GM23248 (cell line): ENCODE measurements at places on chromosomes 3 and 15. TPM values are rescaled to one million over a fixed set of nuclear protein-coding genes. Genes with fewer than 3 reads are reported as not detected.

The CLDN18 gene
- 0.18 TPM in 2 replicates for polyA plus RNA-seq

- DNase-seq = peak; percentile 75
Measured at GRCh38 chr15:48617619-48618018, 27.9 kb downstream of the FBN1 start.

The TMEM207 gene
- not detected in 2 replicates for polyA plus RNA-seq

The PLAAT1 gene
- polyA plus RNA-seq = not detected in 2 replicates

- DNase-seq = no peak
Measured at GRCh38 chr3:131714585-131715220, 211.9 kb upstream of the MRPL3 start.

DNA sequence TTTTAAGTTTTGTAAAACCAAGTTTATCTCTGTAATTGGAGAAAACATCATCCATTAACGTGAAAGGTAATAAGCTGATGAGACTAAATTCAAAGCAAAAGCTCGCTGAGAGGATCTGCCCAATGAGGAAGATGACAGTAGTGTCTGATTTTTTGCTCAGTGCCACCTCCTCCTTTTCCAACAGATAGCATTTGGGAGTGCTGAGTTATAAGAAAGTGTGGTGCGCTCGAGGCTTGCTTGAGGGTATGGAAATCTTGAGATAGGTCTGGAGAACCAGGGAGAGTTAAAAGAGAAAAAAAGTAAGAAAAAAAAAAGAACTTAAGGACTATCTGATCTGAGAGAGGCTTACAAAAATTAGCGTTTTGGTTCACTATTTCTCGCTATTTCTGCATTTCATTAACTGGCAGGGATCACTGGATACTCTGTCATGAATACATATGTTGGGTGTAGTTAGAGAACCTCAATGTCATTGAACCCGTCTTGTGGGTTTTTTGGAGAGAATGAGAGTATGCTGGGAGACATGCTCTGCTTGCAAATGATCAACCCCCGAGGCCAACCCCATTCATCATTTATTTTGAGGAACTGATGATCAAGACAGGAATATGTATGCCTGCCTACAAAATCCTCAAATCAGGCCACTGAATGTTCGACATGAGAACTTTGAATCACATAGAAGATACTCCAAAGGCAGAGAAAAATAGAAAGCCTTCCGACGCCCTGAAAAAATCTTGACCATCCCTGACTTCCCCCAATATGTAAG is 973 bp upstream of the USP13 start:
- no peak for DNase-seq

DNA sequence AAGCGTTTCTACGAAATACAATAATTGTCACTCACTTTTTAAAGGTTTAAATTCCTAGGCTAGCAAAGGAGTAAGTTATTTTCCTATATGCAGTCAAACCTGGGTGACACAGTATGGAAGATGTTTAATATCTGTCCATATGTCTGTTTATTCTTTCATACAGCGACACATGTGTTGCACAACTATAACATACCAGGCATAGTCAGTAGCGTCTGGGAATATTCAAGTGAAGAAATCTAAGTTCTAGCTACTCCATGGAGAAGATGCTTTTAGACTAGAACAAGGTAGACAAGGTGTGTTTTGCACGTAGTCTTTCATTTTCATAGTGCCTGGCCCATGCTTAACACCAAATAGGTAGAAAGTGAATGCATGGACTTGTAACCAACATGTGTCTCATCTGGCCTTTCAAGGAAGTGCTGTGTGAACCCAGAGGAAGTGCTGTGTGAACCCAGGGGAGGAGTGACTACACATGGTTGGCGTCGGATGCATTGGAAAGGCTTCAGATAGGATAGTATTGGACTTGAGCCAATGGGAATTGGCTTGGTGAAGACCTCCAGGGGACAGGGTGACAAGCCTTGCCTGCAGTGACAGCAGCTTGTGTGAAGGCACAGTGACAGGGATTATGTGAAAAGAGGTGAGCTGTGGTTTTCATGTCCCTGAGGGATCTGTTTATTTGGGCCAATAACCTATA is 267.0 kb downstream of the PTPRG start:
- no peak for DNase-seq

DNA sequence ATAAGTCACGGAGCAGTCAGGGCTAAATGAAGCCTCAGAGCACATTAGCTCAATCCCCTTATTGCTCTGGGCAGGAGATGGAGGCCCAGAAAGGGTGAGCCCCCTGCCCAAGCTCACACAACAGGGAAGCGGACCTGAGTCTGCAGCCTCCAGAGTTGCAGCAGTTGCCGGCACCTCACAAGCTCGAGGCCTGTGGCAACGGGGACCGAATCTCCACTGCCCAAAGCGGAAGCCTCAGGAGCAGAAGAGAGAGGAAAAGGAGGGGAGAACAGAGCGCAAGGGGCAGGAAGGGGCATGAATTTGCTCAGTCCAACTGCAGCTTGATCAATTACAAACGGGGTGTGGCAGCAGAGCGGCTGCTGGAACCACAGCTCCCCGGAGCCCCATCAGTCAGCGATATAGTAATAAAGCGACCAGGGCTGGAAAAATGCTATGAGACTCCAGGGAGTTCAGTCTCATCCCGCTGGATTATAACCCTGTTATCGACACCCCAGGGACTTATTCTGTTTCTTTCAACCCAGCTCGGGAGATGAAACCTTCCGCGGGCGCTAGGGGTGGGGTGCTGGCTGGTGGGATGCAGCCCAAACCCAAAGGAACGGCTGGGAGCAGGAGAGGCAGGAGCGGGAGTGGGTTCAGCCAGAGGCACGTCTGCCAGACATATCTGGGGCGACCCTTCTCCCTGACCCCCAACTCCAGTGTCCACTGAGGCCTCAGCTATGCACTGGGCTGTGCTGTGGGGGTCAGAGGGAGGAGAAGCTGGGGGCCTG is 219.7 kb upstream of the LINGO1 start:
- no peak for DNase-seq

The FAM107A gene
- 0.09 and 0.13 TPM in 2 replicates for polyA plus RNA-seq

The ZBBX gene
- polyA plus RNA-seq = not detected in 2 replicates
